ENCODE measurements at places on chromosomes 7 and 10.
A peak's percentile ranks its signal among the peaks of the same experiment; 100 is the strongest.

- peak; percentile 29 for DNase-seq
These were observed 12.1 kb upstream of the TRUB1 start for GRCh38 chr10:114925587-114926586.

- no peak for DNase-seq
These were observed 108.1 kb downstream of the EEPD1 start for GRCh38 chr7:36261019-36261754.

DNA sequence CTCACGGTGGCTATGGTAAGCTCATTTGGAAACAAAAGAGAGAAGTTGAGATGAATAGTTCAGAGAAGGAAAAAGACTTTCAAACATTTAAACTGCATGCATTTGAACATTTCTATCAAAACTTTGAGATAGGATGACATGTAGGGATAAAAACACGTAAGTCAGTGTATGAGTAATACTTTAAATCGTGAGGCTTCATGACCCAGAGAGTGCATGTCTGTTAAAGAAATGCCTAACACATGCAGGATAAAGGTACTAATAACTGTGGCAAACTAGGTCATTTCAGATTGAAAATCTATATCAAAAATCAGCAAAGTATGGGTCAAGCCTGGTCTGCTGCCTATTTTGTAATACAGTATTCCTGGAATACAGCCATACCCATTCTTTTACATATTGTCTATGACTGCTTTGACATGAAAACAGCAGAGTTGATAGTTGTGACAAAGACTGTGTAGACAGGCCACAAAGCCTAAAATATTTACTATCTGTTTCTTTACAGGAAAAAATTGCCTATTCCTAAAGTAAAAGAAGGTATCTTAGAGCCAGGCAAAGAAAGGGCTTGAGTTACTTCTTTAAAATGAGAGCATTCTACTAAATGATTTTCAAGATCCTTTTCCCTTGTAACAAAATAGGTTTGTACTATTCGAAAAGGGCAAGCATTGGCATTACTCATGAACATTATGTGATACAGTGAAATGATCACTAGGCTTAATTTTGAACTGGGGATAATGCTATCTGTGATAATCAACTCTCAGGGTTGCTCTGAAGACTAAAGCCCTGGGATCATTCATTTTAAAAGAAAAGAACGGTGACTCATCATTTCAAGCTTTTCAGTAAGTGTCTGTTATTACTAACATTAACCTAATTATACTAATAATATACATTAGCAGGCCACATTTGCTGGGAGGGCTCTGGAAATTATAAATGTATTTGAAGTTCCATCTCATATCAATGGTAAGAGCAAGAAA, 185.9 kb downstream of the CRPPA start:
- DNase-seq: no peak

DNA sequence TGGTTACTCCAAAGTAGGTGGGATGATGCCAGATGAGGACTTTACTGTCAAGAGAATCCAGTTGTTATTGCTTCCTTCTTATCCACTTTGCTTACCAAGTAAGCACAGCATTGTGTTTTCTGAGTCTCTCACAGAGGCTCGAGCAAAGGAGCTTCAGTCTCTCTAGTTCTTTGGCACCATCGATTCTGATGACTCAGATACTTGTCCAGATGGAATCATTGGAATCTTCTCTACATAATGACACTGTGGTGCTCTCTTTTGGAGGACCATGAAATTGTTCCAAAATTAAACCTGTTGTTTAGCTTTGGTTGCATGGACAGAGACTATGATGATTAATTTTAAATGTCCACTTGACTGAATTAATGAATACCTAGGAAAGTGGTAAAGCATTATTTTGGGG, 132.6 kb downstream of the NXPH1 start:
- DNase-seq: no peak

DNA sequence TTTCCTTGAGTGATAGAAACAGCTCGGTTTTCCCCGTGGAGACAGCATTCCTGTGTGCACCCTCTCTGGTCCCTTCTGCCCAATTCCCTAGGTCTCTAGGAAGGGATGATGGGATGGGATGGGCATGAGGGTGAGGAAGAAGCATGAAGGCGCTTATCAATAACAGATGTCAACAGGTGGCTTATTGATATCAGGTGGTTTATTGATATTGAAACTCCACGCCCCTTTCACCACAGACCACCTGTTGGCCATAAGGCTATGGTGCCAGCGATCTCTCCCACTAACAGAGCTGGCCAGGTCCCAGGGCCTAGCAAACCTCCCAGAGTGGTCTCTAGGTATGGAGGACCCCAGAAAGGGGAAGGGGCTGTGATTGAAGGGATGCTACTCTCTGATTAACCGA, 7.9 kb downstream of the MOSPD3 start:
- DNase-seq: no peak

GRCh38 chr7:69677054-69677852, 79.0 kb downstream of the AUTS2 start:
- peak; percentile 67 for DNase-seq

DNA sequence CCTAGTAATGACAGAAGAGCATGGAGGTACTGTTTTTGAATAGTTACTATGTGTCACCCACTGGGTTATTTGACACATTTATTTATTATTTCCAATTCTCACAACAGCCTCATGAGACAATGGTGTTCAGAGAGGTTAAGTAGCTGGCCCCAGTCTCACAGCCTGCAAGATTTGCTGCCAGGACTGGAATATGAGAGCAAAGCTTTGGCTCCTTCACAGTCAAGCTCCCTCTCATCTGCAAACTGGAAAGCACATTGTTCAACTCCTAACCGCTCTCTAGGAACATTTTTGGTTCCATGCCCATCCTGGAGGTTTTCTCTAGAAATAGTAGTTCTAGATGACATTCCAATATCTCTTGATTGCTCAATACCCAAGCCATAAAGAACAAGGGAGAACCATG, 75.5 kb upstream of the CXCL12 start:
- peak; percentile 69 for DNase-seq

GRCh38 chr10:99630433-99630832, 10.2 kb upstream of the SLC25A28 start:
- peak; percentile 68 for DNase-seq

DNA sequence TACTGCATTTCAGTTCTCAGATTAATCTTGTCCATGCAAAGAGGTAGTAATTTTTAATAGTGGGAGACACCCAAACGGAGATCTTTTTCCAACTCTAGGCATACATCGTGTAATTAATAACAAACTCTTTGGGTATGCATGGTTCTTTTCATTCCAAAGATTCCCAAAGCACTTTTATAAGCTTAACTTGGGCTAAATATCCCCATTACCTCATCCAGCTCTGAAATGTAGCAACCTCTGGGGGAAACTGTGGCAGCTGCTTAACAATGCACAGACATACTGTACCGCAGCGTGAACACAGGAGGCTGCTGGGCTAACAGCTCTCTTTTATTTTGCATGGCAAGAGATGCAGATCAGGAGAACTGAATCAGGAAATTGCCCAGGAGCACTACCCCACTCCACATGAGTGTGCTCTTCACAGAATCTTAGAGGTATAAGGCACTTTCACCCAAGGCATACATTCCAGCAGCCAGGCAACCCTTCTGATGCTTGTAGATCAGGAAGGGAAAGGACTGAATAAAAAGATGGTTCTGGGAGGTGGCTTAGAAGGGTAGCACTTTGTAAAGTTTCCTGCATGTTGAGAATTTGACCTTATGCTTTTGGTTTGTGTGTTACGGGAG, 114.4 kb upstream of the GLI3 start:
- DNase-seq: peak; percentile 72

GRCh38 chr7:36278069-36278619, 111.5 kb upstream of the ANLN start:
- DNase-seq: no peak

DNA sequence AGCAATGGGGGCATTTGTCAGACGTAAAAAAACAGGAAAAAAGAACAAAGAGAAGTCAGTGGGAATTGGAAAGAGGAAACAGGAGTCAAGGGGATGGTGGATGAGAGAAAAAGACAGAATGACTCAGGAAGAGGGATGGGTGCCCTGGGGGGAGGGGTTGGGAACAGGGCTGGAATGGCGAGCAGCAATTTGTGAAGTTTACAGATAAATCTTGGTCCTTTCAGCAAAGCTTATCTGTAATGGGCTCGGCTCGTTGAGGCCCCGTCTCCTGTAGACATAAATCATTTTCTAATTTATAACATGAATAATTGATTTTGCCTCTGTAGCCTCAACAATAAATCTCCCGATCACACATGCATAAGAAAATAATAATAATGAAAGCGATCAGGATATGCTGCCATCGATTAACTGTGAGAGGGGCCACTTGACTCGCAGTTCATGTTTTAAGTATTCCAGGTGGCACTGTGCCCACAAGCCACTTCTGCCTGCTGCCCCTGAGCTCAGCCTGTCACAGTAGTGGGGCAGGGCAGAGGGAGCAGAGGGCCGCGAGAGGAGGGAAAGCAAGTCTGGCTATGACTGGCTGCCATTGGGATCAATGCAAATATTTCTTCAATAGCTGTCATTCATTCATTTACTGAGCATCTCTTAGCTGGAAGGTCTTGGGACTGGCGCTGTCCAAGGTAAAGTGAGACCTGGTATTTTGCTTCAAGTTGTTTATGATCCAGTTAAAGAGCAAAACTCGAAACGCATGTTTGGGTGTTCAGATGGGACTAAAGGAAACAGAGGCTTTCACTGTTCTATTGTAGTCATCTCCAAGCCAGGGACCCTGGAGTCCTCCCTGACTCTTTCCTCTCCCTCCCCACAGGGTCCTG, 47.4 kb upstream of the R3HCC1L start:
- no peak for DNase-seq

- no peak for DNase-seq
These were observed 1.2 kb downstream of the FGF8 start for GRCh38 chr10:101774589-101775272.

DNA sequence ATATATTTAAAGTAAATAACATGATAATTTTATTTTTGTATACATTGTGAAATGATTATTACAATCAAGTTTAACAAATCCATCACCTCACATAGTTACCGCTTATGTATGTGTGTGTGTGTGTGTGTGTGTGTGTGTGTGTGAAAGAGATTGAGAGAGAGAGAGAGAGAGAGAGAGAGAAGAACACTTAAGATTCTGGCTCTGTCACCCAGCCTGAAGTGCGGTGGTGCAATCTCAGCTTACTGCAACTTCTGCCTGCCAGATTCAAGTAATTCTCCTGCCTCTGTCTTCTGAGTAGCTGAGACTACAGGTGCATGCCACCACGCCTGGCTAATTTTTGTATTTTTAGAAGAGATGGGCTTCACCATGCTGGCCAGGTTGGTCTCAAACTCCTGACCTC, 17.8 kb downstream of the LYZL1 start:
- DNase-seq: peak; percentile 16

GRCh38 chr10:110355141-110355831, 50.6 kb upstream of the SMNDC1 start:
- DNase-seq: no peak

- DNase-seq: peak; percentile 13
These were observed 163.3 kb downstream of the JCAD start for GRCh38 chr10:29896053-29896452.

DNA sequence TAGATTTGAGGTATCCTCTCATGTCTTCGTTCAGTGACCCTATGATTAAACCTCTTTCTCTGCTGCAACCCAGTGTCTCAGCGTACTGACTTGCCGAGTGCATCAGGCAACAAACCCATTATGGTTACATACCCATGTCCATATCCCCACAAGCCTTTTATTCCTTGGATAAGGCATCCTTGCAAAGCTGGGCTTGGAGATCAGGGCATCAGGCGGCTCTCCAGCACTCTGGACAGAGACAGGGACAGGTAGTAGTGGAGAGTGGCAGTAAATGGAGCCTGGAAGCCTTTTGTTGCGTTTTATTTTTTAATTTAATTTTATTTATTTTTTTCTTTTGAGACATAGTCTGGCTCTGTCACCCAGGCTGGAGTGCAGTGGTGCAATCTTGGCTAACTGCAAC, 32.0 kb upstream of the NPFFR1 start:
- DNase-seq: no peak
